ENCODE measurements at places on chromosomes 3 and 15.

DNA sequence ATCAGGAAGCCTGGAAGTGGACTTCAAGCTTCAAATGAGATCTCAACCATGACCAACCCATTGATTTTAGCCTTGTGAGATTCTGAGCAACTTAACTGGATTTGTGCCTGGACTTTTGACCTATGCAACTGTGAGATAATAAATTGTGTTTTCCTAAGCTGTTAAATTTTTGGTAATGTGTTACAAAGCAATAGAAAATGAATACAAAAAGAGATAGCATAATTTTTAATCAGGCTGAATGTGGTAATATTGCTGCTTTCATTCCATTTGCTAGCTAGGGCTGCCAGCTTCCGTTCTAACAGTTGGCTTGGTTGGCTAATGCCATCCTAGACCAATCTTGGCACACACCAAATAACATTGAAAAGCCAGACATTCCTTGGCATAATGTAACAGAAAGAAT lies 12.2 kb downstream of the PROS1 start:
- DNase-seq, result no peak

GRCh38 chr3:171242951-171243350 lies 216.4 kb upstream of the SLC2A2 start:
- DNase-seq, result no peak

DNA sequence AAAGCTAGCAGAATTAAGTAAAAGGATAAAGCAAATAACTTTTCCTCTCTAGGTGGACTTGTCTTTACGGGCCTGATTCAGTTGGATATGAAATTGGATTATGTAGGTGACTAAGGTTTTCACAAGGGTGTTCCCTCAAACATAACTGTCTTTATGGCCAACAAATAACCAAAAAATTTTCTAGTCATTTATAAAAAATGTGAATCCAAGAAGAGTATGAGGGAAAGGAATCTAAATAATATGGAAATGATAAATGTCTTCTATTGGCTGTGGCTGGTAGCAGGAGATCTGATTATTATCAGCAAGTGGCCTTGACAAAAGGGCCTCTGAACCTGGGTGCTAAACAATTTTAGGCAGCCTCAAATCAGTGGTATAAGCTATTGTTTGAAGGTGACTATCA lies 594.0 kb upstream of the UBE2E2 start:
- no peak for DNase-seq

DNA sequence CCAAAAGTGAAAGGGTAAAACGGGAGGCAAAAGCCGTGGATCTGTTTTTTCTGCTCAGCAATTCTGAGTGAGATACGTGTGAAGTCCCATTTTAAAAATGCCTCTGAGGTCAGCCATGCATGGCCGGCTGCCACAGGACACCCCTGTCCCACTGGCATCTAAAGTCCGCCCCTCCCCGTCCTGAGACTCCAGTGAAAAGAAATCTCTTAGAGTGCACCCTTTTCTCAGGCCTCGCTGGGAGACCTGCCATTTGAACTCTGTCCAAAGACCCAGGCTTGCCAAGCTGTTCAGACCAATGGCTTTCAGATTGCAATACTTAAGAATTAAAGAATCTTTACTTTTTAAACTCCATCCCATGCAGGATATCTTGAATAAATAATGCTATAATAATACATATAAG lies 61.0 kb upstream of the SLC24A5 start:
- peak; percentile 68 for DNase-seq

- no peak for DNase-seq
These were observed 498 bp upstream of the ARNT2 start for GRCh38 chr15:80403712-80404056.

DNA sequence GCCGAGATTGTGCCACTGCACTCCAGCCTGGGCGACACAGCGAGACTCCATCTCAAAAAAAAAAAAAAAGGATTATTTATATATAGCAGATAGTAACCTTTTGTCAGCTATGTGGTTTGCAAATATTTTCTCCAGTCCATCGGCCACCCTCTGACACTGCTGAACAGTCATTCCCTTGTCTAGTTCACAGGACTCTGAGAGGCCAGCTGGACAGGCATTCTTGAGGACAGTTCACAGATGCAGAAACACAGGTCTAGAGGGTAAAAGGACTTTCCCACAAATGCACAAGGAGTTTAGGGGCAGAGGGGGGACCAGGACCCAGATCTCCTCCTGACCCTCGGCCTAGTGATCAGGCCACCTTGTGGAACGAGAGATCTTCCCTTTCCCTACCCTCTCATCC lies 7.5 kb upstream of the TMEM40 start:
- no peak for DNase-seq

DNA sequence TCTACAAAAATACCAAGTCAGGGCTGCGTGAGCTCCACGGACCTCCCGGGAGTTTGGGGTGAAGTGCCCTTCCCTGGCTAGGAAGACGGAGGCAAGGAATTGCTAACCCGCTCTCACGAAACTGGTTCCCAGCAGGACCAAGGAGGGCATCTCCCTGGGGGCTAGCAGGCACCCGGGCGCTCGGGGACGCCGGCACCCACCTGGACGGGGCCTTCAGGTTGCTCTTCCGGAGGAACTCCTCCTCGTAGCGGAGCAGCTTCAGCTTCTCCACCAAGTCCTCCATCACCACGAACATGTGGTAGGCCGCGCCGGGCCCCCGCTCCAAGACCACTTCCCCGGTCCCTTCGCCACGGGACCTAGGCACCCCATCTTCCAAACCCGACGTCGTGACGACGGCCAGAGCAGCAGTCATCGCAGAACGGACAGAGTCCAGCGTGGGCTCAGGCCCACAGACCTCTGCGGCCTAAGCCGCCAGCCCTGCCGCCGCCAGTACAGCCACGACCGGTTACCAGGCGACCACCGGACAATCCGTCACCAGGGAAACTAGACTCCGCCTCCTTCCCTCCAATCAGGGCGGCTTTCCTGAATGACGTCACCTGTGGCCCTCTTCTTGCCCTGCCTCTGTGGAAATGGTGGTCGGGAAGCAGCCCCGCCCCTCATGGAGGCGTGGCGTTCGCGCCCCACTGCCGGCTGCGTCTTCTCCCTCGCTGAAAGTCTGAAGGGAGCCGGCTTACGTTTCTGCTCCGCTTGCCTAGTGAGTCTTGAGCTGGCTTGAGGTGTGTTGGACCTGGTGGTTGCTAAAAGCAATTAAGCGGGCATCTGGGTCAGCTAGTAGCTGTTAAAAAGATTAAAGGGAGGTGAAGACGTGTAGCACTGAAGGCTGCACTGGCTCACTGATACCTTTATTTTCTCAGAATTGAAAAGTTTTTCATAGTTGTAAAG lies at the start of gene IFT57:
IFT57 (minus strand) TSS at position 514 of the 942 bp plus-strand sequence; CDS start at position 412, 102 bp downstream.
- peak; percentile 100 for DNase-seq

DNA sequence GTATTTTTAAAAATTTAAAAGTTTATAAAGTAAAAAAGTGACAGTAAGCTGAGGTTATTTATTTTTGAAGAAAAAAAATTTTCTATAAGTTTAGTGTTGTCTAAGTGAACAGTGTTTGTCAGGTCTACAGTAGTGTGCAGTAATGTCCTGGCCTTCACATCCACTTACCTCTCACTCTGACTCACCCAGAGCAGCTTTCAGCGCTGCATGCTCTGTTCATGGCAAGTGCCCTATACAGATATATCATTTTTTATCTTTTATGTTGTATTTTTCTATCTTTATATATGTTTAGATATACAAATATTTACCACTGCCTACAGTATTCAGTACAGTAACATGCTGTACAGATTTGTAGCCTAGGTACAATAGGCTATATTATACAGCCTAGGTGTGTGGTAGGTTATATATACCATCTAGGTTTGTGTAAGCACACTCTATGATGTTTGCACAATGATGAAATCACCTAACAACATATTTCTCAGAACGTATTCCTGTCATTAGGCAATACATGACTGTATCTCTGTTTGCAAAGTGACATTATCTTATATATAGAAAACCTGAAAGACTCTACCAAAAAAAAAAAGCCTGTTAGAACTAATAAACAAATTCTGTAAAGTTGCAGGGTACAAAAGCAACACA lies 75.9 kb upstream of the TMC3 start:
- peak; percentile 3 for DNase-seq

DNA sequence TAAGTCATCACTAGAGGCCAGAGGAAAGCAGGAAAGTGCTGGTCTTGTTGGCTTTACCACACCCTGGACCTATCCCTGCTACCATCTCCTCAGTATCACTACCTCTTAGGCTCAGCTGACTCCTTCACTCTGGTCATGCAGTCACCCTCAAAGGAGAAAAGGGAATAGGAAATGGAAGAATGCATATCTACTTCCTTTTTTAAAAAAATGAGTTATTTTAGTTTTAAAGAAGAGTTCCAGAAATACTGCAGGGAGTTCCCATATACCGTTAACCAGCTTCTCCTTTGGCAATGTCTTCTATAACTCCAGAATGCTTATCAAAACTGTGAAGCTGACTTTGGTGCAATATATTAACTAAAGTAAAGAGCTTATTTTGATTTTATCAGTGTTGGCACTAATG lies 688.6 kb downstream of the DIPK2A start:
- DNase-seq, result no peak

DNA sequence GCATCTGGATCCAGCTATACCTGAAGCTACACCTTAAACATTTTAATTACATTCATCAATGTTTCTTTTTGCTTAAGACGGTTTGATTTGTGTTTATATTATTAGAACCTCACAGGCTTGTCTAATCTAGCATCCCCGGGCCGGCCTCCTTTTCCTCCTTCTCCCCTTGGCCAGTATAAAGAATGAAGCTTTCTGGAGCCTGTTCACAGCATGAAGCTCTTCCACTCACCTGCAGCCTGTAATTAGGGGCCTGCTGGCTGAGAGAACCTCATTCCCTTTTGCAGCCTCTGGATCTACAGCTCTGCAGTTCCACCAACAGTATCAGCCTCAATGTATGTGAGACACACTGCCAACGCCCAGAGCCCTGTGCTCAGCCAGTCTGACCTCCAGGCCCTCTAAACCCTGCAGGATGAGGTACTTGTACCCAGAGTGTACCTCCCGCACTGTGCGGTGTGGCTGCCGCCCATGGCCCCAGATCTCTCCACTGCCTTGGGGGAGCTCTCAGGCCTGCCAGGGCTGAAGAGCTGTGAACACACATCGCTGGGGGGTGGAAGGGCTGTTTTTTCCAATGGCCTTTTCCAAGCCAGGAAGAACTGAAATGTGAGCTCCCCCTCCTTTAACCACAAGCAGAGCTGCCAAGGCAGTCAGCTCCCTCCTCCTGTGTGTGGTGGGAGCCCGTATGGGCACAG lies 114.7 kb upstream of the ALDH1A3 start:
- DNase-seq, result no peak

- no peak for DNase-seq
These were observed 312.1 kb upstream of the PROK2 start for GRCh38 chr3:72097053-72097452.

- peak; percentile 50 for DNase-seq
These were observed 22.1 kb upstream of the TRA2B start for GRCh38 chr3:185959609-185960521.

DNA sequence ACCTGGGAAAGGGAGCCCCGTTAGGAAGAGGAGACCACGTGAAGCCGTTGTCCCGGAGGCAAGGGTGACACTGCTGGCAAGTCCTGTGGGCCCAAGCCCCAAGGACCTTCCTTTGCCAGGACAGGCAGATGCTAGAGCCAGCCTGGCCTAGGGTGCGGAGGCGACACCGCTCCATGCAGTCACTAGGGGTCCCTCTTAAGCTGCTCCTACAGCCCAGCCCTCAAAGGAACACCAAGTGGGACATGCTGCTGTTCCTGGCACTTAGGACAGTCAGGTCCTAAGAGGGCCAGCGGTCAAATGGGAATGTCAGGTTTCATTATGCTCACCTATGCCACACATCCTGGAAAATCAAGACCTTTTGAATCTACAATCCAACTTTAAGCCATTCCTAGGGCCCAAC lies 59.7 kb downstream of the RPN1 start:
- DNase-seq, result no peak

GRCh38 chr3:33438881-33439545 lies 1.2 kb downstream of the UBP1 start:
- peak; percentile 13 for DNase-seq

DNA sequence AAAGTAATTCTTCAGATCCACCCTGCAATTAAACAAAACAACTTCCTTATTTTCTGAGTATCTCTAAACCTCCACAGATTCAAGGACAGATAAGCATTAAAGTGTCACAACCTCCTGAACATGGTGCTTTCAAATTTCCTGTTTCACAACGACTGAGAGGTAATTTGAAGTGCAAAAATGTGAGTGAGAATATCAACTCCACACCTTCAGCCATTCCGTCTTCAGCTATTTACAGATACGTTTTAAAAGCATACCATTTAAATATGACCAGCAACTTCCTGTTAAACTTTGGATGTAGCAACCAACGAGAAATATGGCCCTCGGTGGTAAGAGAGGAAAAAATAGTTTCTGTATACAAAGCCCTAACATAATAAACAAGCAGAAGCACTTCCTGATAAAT lies 32.1 kb upstream of the PCSK6 start:
- no peak for DNase-seq

DNA sequence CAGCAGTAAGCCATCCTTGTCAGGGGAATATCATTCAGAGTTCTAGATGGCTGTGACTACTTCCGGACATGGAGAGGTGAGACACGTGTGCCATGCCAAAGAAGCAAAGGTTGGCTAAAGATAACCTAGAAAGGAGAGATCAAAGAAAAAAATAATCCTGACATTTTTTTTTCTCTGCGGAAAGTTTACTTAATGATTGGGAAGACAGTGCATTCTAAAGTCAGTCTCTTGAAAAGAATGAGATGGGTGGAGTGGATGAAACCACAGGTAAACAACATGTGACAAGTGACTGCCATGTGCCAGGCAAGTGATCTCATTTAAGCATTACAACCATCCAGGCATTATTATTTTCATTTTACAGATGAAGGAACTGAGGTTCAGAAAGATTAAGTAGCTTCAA lies 436.6 kb downstream of the SOX2 start:
- no peak for DNase-seq

- DNase-seq, result no peak
These were observed 196.0 kb downstream of the SUCLG2 start for GRCh38 chr3:67458408-67458807.

DNA sequence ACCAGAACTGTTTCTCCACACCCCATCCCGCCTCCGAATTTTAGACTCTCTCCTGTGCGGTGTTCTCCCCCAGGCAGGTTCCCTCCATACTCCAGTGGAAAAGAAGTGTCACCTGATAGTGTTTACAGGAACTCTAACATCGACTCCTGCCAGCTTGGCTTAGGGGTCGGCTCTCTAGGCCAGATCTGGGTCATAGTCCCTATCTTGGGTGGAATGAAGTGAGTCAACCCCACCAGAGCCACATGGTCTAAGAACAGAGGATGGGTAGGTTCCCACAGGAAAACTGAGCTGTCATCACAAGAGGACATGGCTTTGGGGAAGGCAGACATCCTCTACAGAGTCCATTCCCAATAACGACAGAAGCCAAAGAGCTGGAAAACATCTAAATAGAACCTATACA lies 5.9 kb downstream of the BCL2L10 start:
- no peak for DNase-seq

DNA sequence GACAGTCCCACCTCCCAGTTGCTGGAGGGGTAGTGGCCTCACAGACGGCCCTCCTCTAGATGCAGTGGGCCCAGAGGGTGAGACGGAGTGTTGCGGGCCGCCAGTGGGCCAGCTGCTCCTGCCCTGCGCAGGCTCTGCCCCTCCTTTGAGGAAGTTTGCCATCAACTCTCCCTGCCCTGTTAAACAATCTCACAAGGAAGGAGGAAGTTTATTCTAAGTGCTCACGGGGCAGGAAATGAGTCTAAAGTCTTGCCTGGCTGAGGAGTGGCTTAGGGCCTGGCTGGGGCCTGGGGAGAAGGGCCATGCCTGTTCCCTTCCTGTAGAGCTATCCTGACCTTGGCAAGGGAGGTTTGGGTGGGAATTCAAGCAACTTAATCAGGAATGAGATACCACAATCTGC lies at the start of gene FAM3D:
FAM3D (minus strand) TSS at position 92 of the 400 bp plus-strand sequence. CDS start 11,211 bp downstream, outside the sequence.
- peak; percentile 73 for DNase-seq

Data from stomach (tissue), 19 donors.